Vein endothelial cell (primary cell): ENCODE measurements at places on chromosomes 1 and 21. TPM values are rescaled to one million over a fixed set of nuclear protein-coding genes. Genes with fewer than 3 reads are reported as not detected.

The NBPF4 gene
- not detected in 2 replicates for total RNA-seq

The CRP gene
- total RNA-seq = 0.10 TPM in 1 of 2 replicates, not detected in the other

The ZNF695 gene
- 0.98 and 3.0 TPM in 2 replicates for total RNA-seq

The OR2T35 gene
- not detected in 2 replicates for total RNA-seq

The CFHR4 gene
- not detected in 2 replicates for total RNA-seq

The PKLR gene
- total RNA-seq = not detected in 2 replicates

The PLEKHM2 gene
- 62.9 and 79.4 TPM in 2 replicates for total RNA-seq

The NDC1 gene
- total RNA-seq = 19.6 and 31.0 TPM in 2 replicates

The FCRL2 gene
- not detected in 2 replicates for total RNA-seq

The VASH2 gene
- under 0.01 and 0.10 TPM in 2 replicates for total RNA-seq

The IRF6 gene
- total RNA-seq = 2.9 and 8.8 TPM in 2 replicates

The TFF2 gene
- not detected in 2 replicates for total RNA-seq

The PDE9A gene
- 0.96 and 1.6 TPM in 2 replicates for total RNA-seq

The DAB1 gene
- total RNA-seq = under 0.01 TPM in 1 of 2 replicates, not detected in the other

The XPR1 gene
- 37.9 and 40.3 TPM in 2 replicates for total RNA-seq

The LAMC1 gene
- 561 and 607 TPM in 2 replicates for total RNA-seq

The HSD3B1 gene
- not detected in 2 replicates for total RNA-seq

The C1orf226 gene
- total RNA-seq = 1.3 and 2.3 TPM in 2 replicates

The ILF2 gene
- 258 and 299 TPM in 2 replicates for total RNA-seq

The SPRR2B gene
- total RNA-seq = not detected in 2 replicates

The S100A8 gene
- not detected in 2 replicates for total RNA-seq

The ATPAF1 gene
- total RNA-seq = 33.1 and 40.5 TPM in 2 replicates

The KIF26B gene
- total RNA-seq = 0.65 and 0.67 TPM in 2 replicates

The NRIP1 gene
- 47.7 and 72.1 TPM in 2 replicates for total RNA-seq

The ADAM30 gene
- total RNA-seq = not detected in 2 replicates

The OR6K3 gene
- total RNA-seq = 0.19 TPM in 1 of 2 replicates, not detected in the other

The CGN gene
- total RNA-seq = under 0.01 and 0.96 TPM in 2 replicates

The KCTD3 gene
- total RNA-seq = 25.5 and 32.3 TPM in 2 replicates

The ZNF683 gene
- not detected in 2 replicates for total RNA-seq

The TLCD4 gene
- under 0.01 and 0.19 TPM in 2 replicates for total RNA-seq

The CA6 gene
- total RNA-seq = not detected in 2 replicates

The UBXN10 gene
- total RNA-seq = under 0.01 TPM in 1 of 2 replicates, not detected in the other

The LCE6A gene
- total RNA-seq = not detected in 2 replicates

The ASPM gene
- 17.0 and 34.3 TPM in 2 replicates for total RNA-seq

The HFM1 gene
- 0.33 and 0.86 TPM in 2 replicates for total RNA-seq

The KRTAP19-1 gene
- total RNA-seq = not detected in 2 replicates

The TRNP1 gene
- 11.1 and 13.3 TPM in 2 replicates for total RNA-seq

The CNR2 gene
- total RNA-seq = not detected in 2 replicates

The CITED4 gene
- 3.2 and 10.5 TPM in 2 replicates for total RNA-seq

The KCNK1 gene
- 0.10 TPM in 1 of 2 replicates, not detected in the other for total RNA-seq

The RASAL2 gene
- 44.1 and 50.5 TPM in 2 replicates for total RNA-seq

The DMRTA2 gene
- total RNA-seq = not detected in 2 replicates

The ANGPTL3 gene
- total RNA-seq = not detected in 2 replicates

The C1QTNF12 gene
- total RNA-seq = 0.33 and 0.76 TPM in 2 replicates

The LHX8 gene
- total RNA-seq = not detected in 2 replicates

The RHD gene
- not detected in 2 replicates for total RNA-seq

The RWDD3 gene
- 9.1 and 11.2 TPM in 2 replicates for total RNA-seq

The CHIA gene
- not detected in 2 replicates for total RNA-seq

The GBP2 gene
- 52.9 and 66.5 TPM in 2 replicates for total RNA-seq

The RUSC1 gene
- 18.6 and 19.2 TPM in 2 replicates for total RNA-seq

The LCE1A gene
- not detected in 2 replicates for total RNA-seq

The SERTAD4 gene
- total RNA-seq = 3.2 and 3.3 TPM in 2 replicates

The CRNN gene
- total RNA-seq = not detected in 2 replicates

The APOBEC4 gene
- total RNA-seq = not detected in 2 replicates

The KLHDC7A gene
- not detected in 2 replicates for total RNA-seq

The TRIM46 gene
- 6.9 and 12.0 TPM in 2 replicates for total RNA-seq

The USH2A gene
- not detected in 2 replicates for total RNA-seq

The FALEC gene
- total RNA-seq = not detected in 2 replicates
